ENCODE measurements at places on chromosomes 6 and 20.

DNA sequence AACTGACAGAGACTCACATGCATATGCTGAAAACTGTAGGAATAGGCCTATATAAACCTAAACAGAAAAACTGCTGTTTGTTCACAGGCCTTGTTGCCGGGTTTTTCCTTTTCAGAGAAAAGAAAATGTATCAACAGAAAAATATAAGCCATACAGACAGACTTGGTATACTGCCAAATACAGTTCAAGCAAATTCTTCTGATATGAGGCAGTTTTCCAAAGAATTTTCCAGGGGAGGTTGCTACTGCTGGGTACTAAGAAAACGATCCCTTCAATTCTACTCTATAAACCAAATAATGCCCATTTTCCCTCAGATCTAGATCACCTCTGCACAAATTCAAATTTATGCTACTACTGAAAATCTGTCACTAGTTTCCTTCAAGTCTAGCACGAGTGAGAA, 59.4 kb downstream of the ME1 start:
- DNase-seq = no peak

GRCh38 chr20:18615020-18615650, 27.3 kb downstream of the DTD1 start:
- no peak for DNase-seq

- peak; percentile 90 for DNase-seq
These were observed 120.4 kb upstream of the RIPOR2 start for GRCh38 chr6:25056130-25056529.

GRCh38 chr6:55180258-55180657, 5.9 kb downstream of the HCRTR2 start:
- DNase-seq = no peak

GRCh38 chr6:72733045-72733444, 111.2 kb downstream of the KCNQ5 start:
- peak; percentile 43 for DNase-seq

DNA sequence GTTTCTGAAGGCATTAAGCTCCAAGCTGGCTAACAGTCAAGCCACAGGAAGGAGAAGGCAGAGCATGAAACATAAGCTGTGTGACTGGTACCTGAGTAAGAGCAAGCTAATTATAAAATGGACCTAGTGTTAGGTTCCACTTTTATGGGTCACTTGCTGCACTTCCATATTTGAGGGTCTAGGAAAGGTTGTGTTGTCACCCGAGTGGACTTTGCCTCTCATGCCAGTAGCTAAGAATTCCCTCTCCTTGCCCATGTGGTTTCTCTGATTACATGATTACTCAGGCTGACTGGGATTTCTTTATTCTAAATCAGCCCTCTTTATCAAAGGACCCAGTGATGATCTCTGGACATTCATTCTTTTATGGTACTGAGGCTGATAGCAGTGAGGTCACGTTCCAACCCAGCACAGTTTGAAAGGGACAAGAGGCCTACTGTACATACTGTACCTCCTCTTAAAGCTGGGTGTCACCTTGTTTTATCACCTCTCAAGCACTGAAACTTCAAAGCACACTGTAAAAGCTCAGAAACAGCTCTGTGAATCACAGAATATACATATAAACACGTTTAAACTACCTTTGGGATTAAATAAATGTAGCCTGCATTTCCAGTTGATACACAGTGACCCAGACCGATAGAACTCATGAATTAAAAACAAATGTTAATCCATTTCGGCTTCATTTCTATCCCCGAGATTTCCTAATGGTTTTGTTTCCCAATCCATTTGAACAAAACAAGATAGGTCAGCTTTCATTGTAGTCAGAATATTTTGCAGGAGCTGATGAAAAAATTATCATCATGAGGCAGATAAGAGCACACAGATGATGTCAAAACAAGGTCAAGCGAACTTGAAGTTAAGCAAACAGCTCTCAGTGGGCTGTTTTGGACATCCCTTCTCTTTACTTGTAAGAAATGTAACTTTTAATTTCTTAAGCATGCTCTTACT, 96.5 kb downstream of the ALDH8A1 start:
- no peak for DNase-seq

DNA sequence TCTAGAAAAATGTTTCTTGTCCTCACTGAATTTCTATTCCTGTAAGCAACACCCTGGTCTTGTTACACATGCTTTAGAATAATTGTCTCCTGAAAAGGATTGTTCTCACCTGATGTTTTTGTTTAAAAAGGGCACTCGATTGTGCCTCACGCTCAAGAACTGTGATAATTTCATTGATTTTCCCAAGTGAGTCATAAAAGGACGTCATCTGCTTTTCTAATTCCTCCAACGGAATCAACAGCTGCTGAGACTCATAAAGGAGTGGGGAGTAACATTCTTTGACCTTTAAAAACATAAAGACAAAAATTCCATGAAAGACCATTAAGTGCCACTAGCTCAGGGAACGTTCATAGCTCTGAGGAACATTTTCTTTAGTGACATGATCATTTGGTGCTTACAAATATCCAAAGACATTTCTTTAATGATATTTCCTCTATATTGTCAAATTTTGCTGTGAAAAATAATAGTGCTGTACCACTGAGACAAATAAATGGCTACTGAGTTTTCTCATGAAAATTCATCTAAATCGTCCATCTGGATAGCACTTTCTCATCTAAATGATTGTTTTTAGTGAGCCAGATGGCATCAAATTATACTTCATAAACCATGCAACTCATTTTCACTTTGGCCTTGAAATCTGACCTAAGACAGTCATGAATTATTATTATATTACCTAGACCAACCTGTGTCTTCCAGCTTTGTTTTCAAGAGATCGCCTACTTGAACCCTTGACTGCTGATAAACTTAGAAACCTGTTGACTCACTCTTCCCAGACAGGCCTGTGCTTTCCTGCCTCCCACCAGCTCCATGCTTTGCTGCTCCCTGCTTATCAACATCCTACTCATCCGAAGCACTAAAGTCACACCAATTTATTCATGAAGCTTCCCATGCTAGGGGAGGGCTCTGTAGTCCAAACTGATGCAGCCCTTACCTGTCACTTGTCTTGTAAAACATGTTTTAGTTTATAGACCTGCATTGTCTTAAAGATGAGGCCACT, 178.2 kb downstream of the SYNE1 start:
- no peak for DNase-seq

- no peak for DNase-seq
These were observed 627.5 kb downstream of the PKHD1 start for GRCh38 chr6:51459958-51460357.

DNA sequence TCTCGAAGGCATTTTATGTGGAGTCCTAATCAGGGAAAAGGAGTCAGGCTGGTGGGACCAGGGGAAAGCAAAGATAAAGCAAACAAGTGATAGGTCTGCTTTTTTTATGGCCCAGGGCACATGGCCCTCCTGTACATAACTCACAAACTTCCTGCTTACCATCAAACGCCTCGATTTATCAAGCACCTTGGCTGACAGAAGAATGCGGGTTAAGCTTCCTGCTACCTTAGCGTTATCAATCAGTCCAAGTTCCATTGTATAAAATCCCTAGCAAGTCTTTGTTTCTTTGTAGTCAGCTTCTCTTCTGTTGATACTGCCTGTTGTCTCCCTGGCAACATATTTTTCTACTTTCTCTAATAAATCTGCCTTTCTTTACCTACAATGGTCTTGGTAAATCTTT, 4.1 kb upstream of the TRIM27 start:
- no peak for DNase-seq

GRCh38 chr20:26135325-26136110, 438.9 kb upstream of the ZNF337 start:
- DNase-seq = no peak

DNA sequence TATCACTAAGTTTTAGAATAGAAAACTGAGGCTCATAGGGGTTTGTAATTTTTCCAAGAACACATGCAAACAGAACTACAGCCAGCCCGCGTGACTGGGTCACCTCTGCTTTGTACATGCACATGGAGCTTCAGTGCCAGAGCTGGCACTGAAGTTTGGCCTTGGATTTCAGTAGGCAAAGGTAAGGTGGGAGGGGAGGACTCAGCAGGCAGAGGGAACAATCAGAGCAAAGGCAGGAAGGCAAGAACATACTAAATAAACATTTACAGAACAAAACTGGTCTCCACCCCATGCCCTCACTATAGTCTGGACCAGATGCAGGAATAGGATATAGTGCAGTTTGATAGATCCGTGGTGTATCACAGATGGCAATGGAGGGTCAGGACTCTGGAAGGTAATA, 13.6 kb upstream of the ABRACL start:
- no peak for DNase-seq

Data from B cell (primary cell).